DMS 273 treated with DMSO at 0.1 percent for 48 hours (cell line): ENCODE measurements at places on chromosomes 7 and 10.

DNA sequence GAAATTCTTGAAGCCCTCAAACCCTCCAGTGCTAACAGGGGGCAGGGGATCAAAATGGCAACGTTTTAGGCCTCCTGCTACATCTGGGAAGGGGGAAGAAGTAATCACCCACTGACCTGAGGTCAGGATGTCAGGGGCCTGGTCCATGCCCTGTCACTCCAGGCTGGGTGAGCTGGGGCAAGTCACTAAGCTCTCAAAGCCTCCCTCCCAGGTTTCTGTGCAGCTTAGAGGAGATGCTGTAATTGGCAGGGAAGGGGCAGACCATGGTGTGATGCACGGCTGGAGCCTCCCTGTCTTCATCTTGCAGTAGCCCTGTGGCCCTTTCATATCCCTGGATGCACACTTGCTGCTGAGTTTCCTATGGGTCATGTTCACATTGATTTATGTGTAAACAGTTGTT lies 27.2 kb downstream of the LEP start:
- no peak for DNase-seq

DNA sequence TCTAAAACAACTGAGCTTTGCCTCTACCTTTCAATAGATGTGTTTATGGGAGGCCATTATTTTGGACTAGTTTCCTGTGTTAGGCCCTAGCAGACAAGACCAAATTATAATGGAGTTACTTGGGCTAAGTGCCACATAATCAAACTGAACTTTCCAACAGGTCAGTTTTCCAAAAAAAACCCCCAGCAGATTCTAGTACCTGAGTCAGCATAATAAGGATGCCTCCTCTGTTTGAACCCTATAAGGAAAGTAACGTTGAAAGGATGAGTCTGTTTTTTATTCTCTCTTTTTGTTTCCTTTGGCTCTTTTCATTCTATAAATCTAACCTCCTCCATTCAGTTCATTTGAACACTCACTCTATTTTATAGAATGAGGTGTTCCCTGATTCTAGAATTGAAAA lies 148.1 kb upstream of the FAM3C start:
- DNase-seq, result no peak

DNA sequence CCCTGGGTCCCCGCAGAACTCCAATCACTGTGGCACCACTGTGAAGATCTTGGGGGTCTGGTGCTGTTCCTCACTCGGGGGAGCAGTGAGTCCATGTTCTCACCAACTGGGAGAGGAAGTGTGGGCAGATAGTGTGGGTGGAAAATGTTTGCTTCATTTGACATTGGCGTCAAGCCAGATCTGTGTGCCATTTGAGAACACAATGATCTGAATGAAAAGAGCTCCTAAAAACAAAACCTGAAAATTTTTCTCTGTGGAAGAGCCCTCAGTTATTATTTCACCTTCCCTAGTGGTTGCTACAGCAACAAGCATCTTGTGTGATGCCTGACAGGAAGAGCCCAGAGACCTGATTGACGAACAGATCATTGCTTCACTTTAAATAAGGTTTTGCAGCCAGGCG lies 125.6 kb downstream of the VIPR2 start:
- DNase-seq, result no peak

DNA sequence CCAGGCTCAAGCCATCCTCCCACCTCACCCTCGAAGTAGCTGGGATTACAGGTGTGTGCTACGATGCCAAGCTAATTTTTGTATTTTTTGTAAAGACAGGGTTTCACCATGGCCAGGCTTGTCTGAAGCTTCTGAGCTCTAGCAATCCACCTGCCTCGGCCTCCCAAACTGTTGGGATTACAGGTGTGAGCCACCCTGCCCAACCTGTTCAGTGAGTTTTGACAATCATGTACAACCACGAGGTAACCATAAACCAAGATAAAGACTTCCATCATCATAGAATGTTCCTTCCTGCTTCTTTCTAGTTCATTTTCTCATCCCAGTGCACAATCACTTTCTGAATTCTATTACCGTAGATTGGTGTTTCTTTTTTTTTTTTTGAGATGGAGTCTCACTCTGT lies 30.5 kb upstream of the MKRN1 start:
- no peak for DNase-seq
